ENCODE measurements at places on chromosomes 2 and 18. TPM values are rescaled to one million over a fixed set of nuclear protein-coding genes. Genes with fewer than 3 reads are reported as not detected.

Gene SLC9A2
- not detected for total RNA-seq

Gene HRH4
- total RNA-seq: 0.55 TPM

Gene OSR1
- total RNA-seq: 20.7 TPM

Gene CREG2
- not detected for total RNA-seq

Gene GNLY
- total RNA-seq: 0.48 TPM

Gene AGAP1
- total RNA-seq: 25.1 TPM

Gene DPYSL5
- 1.8 TPM for total RNA-seq

Gene ELOA2
- total RNA-seq: not detected

Gene CYTIP
- total RNA-seq: 0.26 TPM

Gene STK25
- total RNA-seq: 77.6 TPM

Gene TMEM178A
- not detected for total RNA-seq

GRCh38 chr2:215929602-215930335, 83.6 kb downstream of the MREG start:
- H3K4me3 ChIP-seq: no peak overlapping the region
- H3K27ac ChIP-seq: no peak overlapping the region
- no peaks in the 10 kb centered on the region for H3K36me3 ChIP-seq
- no peak for DNase-seq

- DNase-seq: no peak
- H3K36me3 ChIP-seq: no peaks in the 10 kb centered on the region
- no peaks in the 10 kb centered on the region for H3K27me3 ChIP-seq
- H3K4me1 ChIP-seq: no peaks in the 10 kb centered on the region
These were observed 217.6 kb upstream of the FN1 start for GRCh38 chr2:215653344-215654030.

DNA sequence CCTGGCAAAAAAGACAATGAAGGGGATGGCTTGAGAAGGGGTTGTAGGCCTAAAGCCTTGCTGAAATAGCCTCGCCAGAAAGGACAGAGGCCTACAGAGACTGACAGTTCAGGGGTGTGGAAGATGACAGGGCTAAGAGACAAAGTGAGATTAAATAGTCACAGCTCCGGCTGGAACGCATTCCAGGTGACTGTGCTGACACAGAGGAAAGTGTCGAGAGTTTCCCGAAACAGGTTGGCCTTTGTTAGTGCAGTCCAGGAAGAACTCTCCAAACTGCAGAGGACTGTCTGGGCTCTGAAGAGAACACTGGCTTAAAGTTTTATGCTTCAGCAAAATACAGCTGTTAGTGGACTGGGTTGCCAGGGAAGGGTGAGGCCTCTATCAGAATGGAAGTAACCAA, 52.8 kb downstream of the METTL4 start:
- DNase-seq: no peak
- no peak overlapping the region for H3K4me3 ChIP-seq
- no peaks in the 10 kb centered on the region for H3K36me3 ChIP-seq
- H3K27me3 ChIP-seq: no peaks in the 10 kb centered on the region
- no peak overlapping the region for H3K27ac ChIP-seq

DNA sequence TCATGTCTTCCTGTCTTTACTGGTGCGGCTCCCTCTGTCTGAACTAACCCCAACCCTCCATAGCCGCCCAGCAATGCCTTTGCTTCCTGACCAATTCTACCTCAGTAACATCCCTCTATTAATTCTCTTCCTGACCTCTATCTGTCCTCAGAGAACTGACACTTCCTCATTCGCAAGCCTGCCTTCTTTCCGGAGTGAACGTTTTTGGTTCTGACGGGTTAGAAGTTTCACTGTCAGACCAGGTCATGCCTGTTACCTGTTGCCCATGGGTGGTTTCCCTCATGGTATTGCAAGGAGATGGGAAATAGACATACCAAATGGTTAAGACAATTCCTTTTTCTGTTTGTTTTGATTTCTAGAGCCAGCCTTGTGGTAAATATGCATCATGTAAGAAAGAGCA, 453.4 kb upstream of the SLC14A2 start:
- DNase-seq: no peak
- no peaks in the 10 kb centered on the region for H3K4me1 ChIP-seq
- H3K4me3 ChIP-seq: no peak overlapping the region
- H3K27ac ChIP-seq: no peak overlapping the region

- no peaks in the 10 kb centered on the region for H3K36me3 ChIP-seq
- H3K27me3 ChIP-seq: no peaks in the 10 kb centered on the region
- DNase-seq: no peak
These were observed 33.2 kb upstream of the FOSL2 start for GRCh38 chr2:28359222-28360057.

- H3K4me1 ChIP-seq: peaks cover 9% of the 10 kb centered on the region
- H3K27me3 ChIP-seq: no peaks in the 10 kb centered on the region
- peak overlapping the region; percentile 85 for H3K27ac ChIP-seq
- H3K4me3 ChIP-seq: no peak overlapping the region
These were observed 1.0 kb upstream of the SNRNP200 start for GRCh38 chr2:96306370-96306769.

DNA sequence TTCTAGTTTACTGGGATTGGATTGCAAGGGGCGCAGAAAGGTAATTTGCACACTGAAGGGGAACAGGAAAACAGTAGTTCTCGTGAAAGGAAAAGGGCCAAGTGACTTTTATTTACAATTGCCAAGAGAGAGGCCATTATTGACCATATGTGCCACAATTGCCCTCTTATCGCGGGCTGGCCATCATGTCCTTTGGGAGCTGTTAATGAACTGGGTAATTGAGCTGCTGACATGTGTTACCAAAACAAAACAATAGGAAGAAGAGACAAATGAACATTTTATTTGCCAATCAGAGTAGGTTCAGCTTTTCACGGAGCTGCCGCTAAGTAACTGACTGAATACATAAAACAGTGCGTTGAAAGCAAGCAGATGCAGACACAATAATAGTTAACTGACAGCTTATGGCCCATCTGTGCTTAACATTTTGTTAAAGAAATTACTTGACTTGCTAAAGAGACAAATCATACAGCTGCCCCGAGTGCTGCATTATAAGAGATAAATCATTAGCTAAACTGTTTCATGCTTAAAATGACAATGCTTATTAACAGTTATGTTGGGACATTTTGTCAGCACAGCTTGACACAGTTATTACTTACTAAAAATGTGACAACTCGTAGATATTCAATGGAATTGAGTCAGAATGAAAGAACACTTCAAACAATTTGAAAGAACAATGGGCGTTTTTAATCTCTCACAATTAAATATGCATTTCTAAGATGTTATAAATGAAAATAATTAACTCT, 57.5 kb downstream of the PAX3 start:
- H3K27me3 ChIP-seq: no peaks in the 10 kb centered on the region
- H3K27ac ChIP-seq: no peak overlapping the region
- no peaks in the 10 kb centered on the region for H3K4me1 ChIP-seq
- no peaks in the 10 kb centered on the region for H3K36me3 ChIP-seq
- H3K4me3 ChIP-seq: no peak overlapping the region
- no peak for DNase-seq

- no peak overlapping the region for H3K27ac ChIP-seq
- H3K36me3 ChIP-seq: no peaks in the 10 kb centered on the region
- no peaks in the 10 kb centered on the region for H3K27me3 ChIP-seq
- DNase-seq: no peak
- no peaks in the 10 kb centered on the region for H3K4me1 ChIP-seq
These were observed 143.6 kb upstream of the PXDN start for GRCh38 chr2:1887915-1888314.

- no peaks in the 10 kb centered on the region for H3K36me3 ChIP-seq
- no peaks in the 10 kb centered on the region for H3K4me1 ChIP-seq
- H3K4me3 ChIP-seq: no peak overlapping the region
- DNase-seq: no peak
These were observed 2.4 kb downstream of the DCDC2C start for GRCh38 chr2:3705782-3706181.

DNA sequence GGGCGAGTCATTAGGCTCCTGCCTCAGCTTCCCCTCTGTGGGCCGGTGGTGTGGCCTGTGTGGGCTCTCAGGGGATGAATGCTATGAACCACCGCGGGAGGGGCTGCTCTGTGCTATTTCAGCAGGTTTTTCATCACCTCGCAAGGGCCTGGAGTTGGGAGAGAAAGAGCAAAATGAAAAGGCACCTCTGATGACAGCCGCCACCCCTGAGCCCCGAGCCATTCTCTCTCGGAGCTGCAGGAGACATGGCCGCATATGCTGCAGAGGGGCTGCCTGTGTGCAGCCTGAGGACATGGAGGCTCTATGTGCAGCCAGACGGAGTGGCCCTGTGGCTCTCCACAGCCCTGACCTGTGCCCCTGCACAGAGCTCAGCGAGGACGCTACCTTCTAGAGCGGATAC, 96.2 kb upstream of the CTDP1 start:
- H3K27me3 ChIP-seq: no peaks in the 10 kb centered on the region
- no peaks in the 10 kb centered on the region for H3K36me3 ChIP-seq
- H3K4me3 ChIP-seq: no peak overlapping the region

GRCh38 chr2:121688820-121689219, 39.6 kb upstream of the CLASP1 start:
- no peaks in the 10 kb centered on the region for H3K4me1 ChIP-seq
- no peaks in the 10 kb centered on the region for H3K27me3 ChIP-seq
- no peak overlapping the region for H3K4me3 ChIP-seq
- no peaks in the 10 kb centered on the region for H3K36me3 ChIP-seq
- no peak overlapping the region for H3K27ac ChIP-seq

- no peaks in the 10 kb centered on the region for H3K27me3 ChIP-seq
- no peaks in the 10 kb centered on the region for H3K36me3 ChIP-seq
- no peaks in the 10 kb centered on the region for H3K4me1 ChIP-seq
These were observed 47.6 kb downstream of the FBXO36 start for GRCh38 chr2:229969921-229970320.

GRCh38 chr18:79631096-79631507, 48.5 kb upstream of the CTDP1 start:
- no peaks in the 10 kb centered on the region for H3K36me3 ChIP-seq
- H3K4me3 ChIP-seq: no peak overlapping the region
- H3K27me3 ChIP-seq: no peaks in the 10 kb centered on the region
- no peaks in the 10 kb centered on the region for H3K4me1 ChIP-seq
- DNase-seq: no peak

DNA sequence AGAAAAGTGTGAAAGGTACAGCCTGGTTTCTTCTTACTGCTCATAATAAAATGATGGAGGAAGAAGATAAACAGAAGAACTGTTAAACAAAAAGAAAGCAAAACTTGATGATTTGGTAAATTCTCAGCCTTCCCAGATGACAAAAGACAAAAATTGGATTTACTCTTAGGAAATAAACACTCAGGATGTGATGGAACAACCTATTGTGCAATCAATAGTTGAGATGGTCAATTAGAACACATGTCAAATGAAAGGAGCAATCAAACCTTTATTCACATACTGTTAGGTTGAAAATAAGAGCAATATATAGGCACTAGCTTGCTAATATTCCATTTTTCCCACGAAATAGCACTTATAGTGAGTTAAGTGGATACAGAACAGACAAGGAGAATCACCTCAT, 1174.0 kb upstream of the SLC39A10 start:
- no peaks in the 10 kb centered on the region for H3K27me3 ChIP-seq
- H3K36me3 ChIP-seq: no peaks in the 10 kb centered on the region
- no peaks in the 10 kb centered on the region for H3K4me1 ChIP-seq
- DNase-seq: no peak

DNA sequence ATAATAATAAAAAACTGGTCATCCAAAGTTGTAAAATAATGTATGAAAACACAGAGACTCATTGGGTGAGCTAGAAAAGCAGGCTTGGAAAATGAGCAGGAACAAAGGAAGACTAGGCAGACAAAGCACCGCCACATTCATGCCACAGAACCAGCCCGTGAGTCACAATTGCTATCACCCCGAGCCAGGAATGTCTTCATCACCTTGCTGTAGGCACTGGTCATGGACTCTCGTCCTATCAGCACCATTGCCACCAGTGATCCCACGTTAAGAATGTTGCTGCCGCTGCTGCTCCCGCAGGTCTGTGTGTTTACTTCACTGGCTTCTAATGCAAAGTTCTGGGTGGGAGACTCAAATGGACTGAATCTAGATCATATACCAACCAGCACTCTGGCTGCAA, 417.9 kb downstream of the PID1 start:
- H3K27me3 ChIP-seq: no peaks in the 10 kb centered on the region
- H3K27ac ChIP-seq: no peak overlapping the region

DNA sequence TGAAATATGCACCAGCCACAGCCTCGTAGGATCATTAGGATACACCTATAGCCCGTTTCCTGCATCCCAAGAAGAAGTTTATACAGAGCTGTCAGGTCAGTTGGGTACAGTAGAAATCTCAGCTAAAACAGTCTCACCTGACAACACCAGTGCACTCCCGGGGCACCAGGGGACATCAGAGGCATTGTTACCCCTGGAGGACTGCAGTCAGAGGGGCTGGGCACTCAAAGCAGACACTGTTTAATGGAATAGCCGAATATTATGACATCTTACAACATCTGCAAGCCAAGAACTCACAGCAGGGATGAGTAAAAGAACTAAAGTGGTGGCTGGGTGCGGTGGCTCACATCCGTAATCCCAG, 93.0 kb upstream of the ID2 start:
- H3K27ac ChIP-seq: no peak overlapping the region
- no peaks in the 10 kb centered on the region for H3K27me3 ChIP-seq
- H3K4me1 ChIP-seq: no peaks in the 10 kb centered on the region
- no peaks in the 10 kb centered on the region for H3K36me3 ChIP-seq

DNA sequence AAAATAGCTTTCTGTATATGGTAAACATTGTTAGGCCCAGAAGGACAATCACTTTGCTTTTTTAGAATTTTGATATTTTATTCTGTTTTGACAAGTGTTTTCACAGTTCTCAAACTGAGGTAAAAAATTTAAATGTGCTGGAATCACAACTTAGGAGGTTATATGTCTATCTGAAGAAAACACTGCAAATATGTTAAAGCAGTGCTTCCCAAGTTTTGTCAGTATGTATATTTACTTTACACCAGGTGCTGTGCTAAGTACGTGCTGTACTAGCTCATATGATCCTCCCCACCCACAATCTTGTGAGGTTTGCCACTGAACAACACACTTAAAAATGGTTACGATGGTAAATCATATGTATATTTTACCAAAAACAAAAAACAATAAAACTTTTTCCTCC, 124.2 kb downstream of the CABYR start:
- no peaks in the 10 kb centered on the region for H3K4me1 ChIP-seq
- DNase-seq: no peak
- no peaks in the 10 kb centered on the region for H3K27me3 ChIP-seq
- no peak overlapping the region for H3K4me3 ChIP-seq
- H3K36me3 ChIP-seq: no peaks in the 10 kb centered on the region
